ENCODE measurements at places on chromosomes 12 and 14.

DNA sequence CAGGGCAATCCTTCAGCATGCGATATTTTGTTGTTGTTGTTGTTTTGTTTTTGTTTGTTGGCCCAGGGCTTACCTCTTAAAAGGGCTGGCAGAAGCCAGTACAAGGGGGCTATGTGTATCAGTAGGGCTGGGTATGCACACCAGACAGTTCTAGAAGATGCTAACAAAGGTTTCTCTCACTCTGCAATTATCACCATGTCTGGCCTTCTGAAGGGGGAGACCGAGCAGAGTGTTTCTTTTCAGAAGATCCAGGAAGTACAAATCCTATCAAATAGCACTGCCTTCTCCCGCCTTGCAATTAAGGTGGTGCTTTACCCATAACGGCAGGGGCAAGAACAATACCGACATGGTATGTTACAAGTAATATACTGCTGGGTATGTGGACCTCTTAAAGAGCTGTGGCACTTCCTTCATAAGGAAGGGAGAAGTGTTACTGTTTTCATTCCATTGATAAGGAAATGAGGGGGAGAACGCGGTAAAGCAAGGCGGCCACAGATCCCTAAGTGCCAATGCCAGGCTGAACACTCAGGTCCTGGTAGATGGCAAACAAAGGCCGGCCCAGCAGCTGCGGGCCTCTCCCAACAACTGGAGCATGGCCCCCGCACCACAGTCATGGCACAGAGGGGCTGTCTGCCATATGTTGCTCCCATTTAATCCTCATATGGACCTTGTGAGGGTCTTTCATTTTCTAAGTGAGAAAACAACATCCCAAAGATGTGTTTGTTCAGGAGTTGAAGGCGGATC, 19.2 kb upstream of the CACNA2D4 start:
- DNase-seq = no peak

DNA sequence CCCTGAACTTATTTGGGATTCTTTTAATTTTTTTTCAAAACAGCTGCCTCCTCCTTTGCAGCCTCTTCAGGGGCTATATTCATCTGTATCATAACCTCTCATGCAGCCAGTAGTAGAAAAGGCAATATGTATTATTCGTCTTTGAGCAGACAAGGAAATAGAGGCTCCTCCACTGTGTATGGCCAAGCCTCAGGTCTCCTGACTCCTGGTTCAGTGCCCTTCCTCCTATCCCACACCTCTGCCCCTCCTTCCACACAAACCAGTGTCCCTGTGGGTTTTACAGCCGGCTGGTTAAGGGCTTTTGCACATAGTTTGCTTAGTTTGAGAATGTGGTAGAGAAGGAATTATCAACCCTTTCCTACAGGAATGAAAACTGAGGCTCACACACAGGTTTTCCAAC, 8.8 kb upstream of the ACVRL1 start:
- no peak for DNase-seq

- no peak for DNase-seq
Measured at GRCh38 chr14:103741876-103742275, 26.3 kb downstream of the ZFYVE21 start.

DNA sequence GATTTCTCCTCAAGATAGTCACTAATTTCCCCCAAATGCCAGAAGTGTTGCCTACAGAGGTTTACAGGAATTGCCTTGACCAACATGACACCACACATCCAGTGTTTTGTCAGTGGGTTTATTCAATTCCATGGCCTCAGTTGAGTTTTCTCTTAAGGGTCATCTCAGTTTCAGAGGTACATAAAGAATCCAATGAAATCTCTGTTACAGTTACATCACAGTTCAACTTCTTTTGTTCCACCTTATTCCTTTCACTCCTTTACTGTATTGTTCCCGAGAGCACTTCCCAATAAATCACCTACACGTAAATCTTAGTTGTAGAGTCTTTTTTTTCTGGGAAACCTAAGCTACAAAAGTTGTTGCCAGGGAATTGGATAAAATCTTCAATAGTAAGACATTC, 73.6 kb upstream of the GARIN6 start:
- no peak for DNase-seq

DNA sequence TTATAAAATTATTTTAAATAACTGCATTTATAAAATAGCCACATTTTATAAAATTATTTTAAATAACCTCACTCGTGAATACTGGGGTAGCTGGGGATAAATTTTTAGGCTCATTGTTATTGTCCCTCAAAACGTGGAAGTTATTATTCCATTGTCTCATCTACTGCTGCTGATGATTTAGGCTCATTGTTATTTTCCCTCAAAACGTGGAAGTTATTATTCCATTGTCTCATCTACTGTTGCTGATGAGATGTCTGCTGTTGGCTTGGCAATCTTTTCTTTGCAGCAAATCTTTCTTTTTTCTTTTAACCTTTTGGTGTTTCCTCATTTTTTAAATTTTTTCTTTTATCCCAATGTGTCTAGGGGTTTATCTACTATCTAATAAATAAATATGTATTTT, 182.6 kb upstream of the PZP start:
- no peak for DNase-seq

- DNase-seq = peak; percentile 66
Measured at GRCh38 chr12:46071769-46072624, 81.6 kb upstream of the SCAF11 start.

DNA sequence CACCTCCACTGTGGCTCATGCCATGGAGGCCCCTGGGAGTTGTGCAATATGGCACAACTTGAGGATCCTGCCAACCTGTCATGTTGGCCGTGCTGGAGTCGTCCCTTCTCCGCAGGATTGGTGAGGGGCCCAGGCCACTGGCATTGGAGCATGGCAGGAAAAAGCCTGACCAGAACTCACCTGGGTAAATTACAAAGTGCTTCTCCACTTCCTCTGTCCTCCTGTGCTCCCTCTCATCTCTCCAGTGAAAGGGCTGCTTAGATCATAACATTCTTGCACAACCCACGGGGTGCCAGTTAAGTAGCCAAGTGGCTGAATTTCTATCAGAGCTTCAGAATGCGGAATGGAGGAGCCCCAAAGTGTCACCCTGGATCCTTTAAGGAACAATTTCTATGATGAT, 381.0 kb downstream of the DPF3 start:
- no peak for DNase-seq
